ENCODE measurements at places on chromosomes 12 and 14.

- no peak for DNase-seq
These were observed 76.6 kb upstream of the CEP83 start for GRCh38 chr12:94536040-94536965.

DNA sequence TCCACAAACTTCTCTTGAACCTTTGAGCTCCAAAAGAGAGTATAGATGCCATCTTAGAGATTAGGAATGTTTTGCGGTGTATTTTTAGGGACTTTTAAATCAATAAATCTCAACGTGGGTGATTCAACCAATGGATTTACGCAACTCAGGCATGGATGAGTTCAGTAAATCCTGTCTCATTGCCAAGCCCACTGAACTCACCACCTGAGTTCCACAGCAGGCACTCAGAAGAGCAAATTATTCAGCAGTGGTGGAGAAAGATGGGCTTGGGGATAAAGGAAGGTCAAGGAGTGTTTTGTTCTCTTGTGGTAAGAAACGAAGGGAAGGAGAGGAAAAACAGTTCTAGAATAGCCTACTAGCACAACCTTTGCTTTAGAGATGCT is 68.7 kb upstream of the HMGA2 start:
- DNase-seq, result no peak

GRCh38 chr12:49260166-49260565 is 4.7 kb upstream of the TUBA1C start:
- DNase-seq, result no peak

- no peak for DNase-seq
These were observed 14.9 kb downstream of the RNF212B start for GRCh38 chr14:23252420-23253333.

DNA sequence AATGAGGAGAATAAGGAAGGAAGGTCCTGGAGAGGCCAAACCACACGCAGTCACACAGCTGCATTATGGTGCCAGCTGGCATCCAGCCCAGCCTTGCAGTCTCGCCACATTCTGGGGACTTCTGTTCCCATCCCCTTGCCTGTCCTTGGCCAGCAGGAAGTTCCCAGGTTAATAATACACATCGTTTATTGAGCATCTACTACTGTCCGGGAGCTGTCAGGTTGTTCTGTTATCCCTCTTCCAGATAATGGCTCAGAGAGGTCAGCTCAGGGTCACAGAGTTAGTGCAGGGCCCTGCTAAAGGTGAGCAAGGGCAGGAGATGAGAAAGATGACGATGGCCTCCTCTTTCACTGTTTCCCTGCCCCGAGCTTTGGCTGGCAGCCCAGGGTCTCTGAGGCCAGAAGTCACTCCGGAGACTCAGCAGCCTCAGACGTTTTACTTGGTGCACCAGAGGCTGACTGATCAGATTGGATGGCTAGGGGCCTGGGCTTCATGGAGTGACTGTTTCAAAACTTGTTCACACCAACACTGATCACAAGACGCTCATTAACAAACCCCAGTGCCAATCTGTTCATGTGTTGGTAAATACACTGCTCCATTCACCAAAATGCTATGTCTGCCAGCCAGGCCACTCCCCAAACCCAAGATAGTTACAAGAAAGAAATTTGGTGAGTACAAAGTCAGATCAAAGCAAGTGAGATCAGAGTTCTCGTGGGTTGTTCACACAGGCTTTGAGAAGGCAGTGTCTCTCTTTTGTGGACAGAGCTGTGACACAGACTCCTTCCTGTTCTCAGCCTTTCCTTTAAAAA is 79.2 kb downstream of the B4GALNT3 start:
- DNase-seq, result no peak

DNA sequence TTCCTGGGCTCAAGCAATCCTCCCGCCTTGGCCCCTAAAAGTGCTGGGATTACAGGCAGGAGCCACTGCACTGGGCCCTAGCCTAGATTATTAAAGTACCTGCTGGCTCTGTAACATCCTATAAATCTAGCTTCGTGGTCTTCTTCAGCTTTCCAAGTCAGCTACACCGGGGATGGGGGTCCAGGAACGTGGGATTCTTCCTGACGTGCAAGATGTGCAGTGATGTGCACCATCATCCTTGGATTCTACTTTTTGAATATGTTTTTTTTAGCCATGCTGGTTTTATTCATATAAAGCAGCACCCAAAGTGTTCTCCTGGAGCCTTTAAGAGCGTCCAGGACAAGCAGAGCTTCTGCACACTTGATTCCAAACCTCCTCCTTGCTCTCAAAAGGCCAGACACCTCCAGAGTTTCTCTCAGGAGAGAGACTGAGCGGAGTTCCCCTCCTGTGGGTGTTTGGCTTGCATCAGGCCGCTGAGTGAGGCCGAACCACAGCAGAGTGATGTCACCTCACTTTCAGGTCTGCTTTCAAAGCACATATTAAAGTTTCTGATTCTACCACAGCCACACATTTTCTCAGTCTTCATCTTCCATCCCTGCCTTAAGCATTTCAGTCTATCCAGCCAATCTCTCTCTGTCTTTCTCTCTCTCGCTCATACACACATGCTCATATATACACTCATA is 33.4 kb downstream of the VCPKMT start:
- peak; percentile 65 for DNase-seq

DNA sequence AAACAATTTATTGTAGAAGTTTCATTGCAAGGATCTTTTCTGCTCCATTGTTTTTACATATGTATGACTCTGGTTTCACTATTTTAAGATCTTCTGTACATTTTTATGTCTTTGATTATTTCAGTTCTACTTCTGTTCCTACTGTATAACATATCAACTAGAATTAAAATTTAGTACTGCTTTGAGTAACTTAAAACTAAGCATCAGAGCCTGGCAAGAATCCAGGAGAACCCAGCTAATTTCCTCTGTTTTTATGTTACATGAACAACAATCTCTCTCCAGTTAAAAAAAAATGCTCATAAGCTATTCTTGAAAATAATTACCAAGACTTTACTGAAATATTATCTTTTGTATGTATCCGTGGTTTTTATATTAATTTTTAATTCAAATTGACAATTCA is 370.7 kb downstream of the TMTC2 start:
- DNase-seq, result no peak
